ENCODE measurements at places on chromosomes 1 and 21.

- DNase-seq = peak; percentile 9
These were observed 4.5 kb downstream of the TMEM125 start for GRCh38 chr1:43274125-43274803.

DNA sequence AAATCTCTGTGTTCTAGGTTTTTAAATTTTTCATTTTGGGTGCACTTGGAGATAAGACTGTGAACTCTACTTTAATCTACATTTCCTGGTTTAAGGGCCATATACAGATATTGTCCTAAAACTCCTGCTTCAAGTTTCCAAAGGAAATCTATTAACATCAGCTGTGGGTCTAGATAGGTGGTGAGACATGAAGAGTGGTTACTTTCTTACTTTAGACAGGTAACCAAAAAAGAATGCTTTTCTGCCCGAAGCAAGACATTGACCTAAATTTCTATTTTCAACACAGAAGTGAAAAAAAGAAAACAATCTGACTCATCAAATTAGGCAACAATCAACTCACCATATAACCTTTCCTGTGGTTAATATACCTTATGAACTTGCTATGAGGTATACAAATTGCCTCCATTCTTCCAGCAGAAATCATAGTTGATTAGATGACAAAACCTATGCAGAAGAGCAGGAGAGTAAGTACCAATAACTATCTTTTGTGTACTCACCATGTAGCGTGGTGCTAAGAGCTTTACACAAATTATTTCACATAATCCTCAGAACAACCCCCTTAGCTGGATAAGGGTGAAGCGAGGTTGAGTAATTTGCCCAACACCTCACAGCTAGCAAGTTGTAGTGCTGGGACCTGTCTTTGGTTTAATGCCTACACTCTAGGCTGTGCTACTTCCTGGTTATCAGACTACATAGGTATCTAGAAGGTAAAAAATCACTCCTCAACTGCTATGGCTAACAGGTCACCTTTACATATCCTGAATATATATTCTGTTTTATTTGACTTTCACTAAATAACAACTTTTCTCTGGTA is 23.4 kb upstream of the PTPN14 start:
- DNase-seq = no peak

GRCh38 chr1:100597061-100597741 is 59.3 kb downstream of the GPR88 start:
- DNase-seq = no peak

DNA sequence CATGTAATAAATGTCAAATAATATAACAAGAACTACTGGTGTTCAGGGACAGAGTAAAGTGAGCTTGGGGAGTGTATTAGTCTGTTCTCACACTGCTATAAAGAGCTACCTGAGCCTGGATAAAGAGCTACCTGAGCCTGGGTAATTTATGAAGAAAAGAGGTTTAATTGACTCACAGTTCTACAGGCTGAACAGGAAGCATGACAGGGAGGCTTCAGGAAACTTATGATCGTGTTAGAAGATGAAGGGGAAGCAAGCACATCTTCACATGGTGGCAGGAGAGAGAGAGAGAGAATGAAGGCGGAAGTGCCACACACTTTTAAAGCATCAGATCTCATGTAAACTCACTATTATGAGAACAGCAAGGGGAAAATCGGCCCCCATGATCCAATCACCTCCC is 205.9 kb downstream of the CTH start:
- no peak for DNase-seq

DNA sequence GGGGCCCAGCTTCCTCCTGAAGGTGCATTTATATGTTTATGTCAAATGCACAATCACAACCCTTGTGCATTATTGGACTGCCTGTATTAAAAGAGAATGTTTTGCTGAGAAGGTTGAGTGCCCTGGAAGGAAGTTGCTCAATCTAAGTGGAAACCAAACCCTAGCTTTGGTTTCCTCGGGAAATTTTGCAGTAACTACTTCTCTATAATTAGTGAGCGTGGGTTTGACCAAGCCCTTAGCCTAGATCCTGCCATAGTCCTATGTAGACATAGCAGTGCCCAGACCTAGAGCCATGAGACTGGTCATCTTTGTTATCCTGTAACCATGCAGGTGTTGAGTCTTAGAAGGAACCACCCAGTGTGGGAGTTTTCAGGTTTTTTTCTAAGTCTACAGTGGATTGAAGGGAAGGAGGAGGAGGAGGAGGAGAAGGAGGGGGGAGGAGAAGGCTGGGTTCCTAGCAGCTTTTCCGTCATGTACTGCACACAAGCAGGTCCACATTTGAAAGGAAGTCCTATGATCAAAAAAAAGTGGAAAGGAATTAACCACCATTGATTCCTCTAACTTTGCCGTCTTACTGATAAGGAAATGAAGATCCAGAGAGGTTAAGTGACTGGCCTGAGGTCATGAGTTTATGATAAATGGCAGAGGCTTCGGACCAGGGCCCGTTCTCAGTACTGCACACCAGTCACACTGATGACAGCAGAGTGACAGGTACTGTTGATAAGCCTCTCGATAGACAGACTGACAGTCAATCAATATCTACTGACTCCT is 72.2 kb upstream of the LYST start:
- DNase-seq = no peak

All from stimulated activated CD8-positive, alpha-beta memory T cell treated with anti-CD3 and anti-CD28 coated beads, Interleukin-15, amount 100 ng/mL, for 48 hours (primary cell).